ENCODE measurements at places on chromosomes 4 and X. TPM values are rescaled to one million over a fixed set of nuclear protein-coding genes. Genes with fewer than 3 reads are reported as not detected.
A peak's percentile ranks its signal among the peaks of the same experiment; 100 is the strongest.

DNA sequence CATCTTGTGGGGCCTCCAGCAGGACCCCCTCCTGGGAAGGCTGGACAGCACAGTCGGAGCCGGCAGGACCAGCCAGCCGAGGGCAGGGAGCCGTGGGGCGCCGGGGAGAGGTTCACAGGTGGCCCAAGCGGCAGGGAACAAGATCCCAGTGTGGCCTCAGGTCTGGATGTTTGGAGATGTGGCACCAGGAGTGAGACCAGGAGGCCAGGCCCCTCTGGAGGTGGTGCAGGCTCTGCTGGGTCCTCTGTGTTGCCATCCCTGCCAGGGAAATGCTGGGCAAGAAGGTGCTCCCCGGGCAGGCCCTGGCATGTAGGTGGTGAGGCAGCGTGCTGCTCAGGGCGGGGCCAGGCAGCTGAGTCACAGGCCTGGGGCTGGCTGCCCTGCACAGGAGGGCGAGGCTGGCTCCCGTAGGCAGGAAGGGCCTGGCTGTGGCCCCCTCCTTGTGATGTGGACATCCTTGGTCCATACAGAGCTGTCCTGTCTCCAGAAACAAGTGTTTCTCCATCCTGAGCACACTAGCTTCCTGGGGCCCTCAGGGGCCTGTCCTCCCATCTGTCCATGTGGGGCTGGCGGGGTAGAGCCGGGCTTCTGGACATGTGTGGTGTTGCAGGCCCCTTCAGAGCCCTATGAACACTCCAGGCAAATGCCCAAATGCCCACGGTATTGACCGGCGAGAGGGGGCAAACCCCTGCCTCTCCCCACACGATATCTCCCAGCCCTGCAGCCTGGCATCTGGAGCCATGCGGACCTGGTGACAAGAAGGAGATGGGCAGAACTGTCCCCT lies 4.8 kb upstream of the HGFAC start:
- no peak overlapping the region for H3K4me3 ChIP-seq
- H3K27ac ChIP-seq, result no peak overlapping the region
- H3K27me3 ChIP-seq, result no peaks in the 10 kb centered on the region

DNA sequence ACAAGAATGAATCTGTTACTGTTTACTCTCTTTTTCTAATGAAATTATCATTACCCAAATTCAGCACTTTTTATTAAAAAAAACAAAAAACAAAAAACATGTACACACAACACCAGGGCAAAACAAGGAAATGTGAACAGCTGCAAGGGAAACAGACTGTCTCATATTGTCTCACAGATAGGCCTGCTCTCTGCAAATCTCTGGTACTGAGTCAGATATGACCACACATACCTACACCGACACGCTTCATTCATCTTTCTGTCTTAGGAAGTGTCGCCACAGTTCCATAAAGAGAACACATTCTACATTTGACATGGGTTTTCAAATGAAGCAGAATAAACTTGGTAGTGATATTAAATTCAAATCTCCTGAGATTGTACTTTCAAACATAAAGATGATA lies 92.2 kb upstream of the GPR34 start:
- peak; percentile 11 for DNase-seq
- no peak overlapping the region for H3K27ac ChIP-seq
- no peaks in the 10 kb centered on the region for H3K27me3 ChIP-seq
- H3K36me3 ChIP-seq, result no peaks in the 10 kb centered on the region

GRCh38 chrX:48071064-48071985 lies at the start of gene ZNF630:
ZNF630 (minus strand) TSS chrX:48071640; CDS start chrX:48066886, 4,754 bp downstream.
- H3K4me3 ChIP-seq, result peak within 1 kb of the TSS; percentile 85
- peak within 1 kb of the TSS; percentile 87 for H3K27ac ChIP-seq
- DNase-seq, result peak; percentile 79
- H3K36me3 ChIP-seq, result no peaks in the 10 kb centered on the region

DNA sequence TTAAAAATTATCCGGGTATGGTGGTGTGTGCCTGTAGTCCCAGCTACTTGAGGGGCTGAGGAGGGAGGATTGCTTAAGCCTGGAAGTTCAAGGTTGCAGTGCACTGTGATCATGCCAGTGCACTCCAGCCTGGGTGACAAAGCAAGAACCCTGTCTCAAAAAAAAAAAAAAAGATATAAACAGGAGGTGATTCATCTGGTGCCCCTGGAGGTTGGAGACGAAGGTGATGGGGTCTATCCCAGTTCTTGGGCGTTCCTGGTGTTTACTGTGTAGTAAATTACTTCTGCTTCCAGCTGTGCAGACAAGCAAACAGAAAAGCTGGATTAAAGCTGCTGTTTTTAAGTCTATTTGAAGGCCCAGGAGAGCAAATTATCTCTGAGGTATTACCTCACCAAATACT lies 19.9 kb downstream of the GPKOW start:
- H3K4me1 ChIP-seq, result peaks cover 7% of the 10 kb centered on the region
- H3K27ac ChIP-seq, result no peak overlapping the region
- H3K4me3 ChIP-seq, result no peak overlapping the region
- H3K27me3 ChIP-seq, result no peaks in the 10 kb centered on the region
- DNase-seq, result no peak
- H3K36me3 ChIP-seq, result no peaks in the 10 kb centered on the region

- H3K4me1 ChIP-seq, result peaks cover 12% of the 10 kb centered on the region
- no peak for DNase-seq
- no peak overlapping the region for H3K27ac ChIP-seq
Measured at GRCh38 chr4:173501592-173502150, 28.4 kb downstream of the HAND2 start.

GRCh38 chrX:18426004-18426320 lies 554 bp downstream of the CDKL5 start:
- peak; percentile 9 for DNase-seq
- H3K4me1 ChIP-seq, result peaks cover 9% of the 10 kb centered on the region
- peaks cover 3% of the 10 kb centered on the region for H3K27me3 ChIP-seq
- H3K27ac ChIP-seq, result no peak overlapping the region

DNA sequence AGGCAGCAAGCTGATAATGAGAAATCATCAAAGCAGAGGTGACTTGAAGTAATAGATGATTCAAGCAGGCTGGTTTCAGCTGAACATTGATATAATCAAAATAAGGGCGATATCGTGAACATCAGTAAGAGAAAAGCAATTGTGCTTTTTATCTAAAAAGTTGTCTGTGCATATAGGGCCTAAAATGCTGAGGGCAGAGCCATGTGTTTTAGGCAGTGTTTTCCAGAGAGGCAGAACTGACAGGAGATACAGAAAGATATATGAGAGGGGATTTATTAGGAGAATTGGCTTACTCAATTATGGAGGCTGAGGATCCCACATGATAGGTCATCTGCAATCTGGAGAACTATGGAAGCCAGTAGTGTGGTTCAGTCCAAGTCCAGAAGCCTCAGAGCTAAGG lies 136.5 kb upstream of the NPY2R start:
- H3K27me3 ChIP-seq, result no peaks in the 10 kb centered on the region
- H3K4me3 ChIP-seq, result no peak overlapping the region
- H3K36me3 ChIP-seq, result no peaks in the 10 kb centered on the region
- DNase-seq, result no peak
- no peak overlapping the region for H3K27ac ChIP-seq

The CT45A2 gene
- total RNA-seq, result not detected

The MPC1L gene
- not detected for total RNA-seq

- no peaks in the 10 kb centered on the region for H3K4me1 ChIP-seq
- no peaks in the 10 kb centered on the region for H3K36me3 ChIP-seq
- H3K4me3 ChIP-seq, result no peak overlapping the region
- no peak overlapping the region for H3K27ac ChIP-seq
- no peaks in the 10 kb centered on the region for H3K27me3 ChIP-seq
Measured at GRCh38 chr4:162849937-162850336, 316.8 kb downstream of the NAF1 start.

The RHOH gene
- 98.6 TPM for total RNA-seq

GRCh38 chrX:4243759-4244158 lies 530.3 kb upstream of the PRKX start:
- DNase-seq, result no peak
- peaks cover 4% of the 10 kb centered on the region for H3K4me1 ChIP-seq
- no peaks in the 10 kb centered on the region for H3K27me3 ChIP-seq
- peaks cover 2% of the 10 kb centered on the region for H3K36me3 ChIP-seq
- no peak overlapping the region for H3K27ac ChIP-seq

The MEPE gene
- not detected for total RNA-seq

All from activated CD4-positive, alpha-beta memory T cell treated with anti-CD3 and anti-CD28 coated beads for 36 hours (primary cell).